CD4-positive, alpha-beta T cell treated with Interleukin-4 for 4 hours (primary cell): ENCODE measurements at places on chromosomes 11 and 22.

GRCh38 chr11:88555829-88556202, 218.3 kb upstream of the CTSC start:
- DNase-seq: no peak

GRCh38 chr22:17443405-17444203, 74.3 kb downstream of the CECR2 start:
- DNase-seq: no peak

DNA sequence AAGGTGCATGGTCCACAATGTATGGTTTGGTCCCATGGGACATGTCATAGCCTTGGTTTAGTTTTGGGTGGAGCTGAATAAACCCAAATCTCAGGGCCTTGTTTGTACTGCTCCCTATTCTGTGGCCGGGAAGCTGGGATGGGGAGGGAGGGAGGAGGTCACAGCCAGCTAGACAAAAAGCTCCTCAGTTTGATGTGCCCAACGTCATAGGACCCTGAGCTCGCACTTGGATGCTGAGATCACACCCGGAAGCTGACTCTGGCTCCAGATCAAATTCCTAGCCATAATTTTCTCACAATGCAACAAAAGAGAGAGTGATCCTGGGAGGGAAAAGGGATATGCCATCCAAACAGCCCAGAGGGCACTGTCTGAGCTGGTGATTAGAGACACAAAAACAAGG, 1.5 kb downstream of the HSPB2 start:
- no peak for DNase-seq

DNA sequence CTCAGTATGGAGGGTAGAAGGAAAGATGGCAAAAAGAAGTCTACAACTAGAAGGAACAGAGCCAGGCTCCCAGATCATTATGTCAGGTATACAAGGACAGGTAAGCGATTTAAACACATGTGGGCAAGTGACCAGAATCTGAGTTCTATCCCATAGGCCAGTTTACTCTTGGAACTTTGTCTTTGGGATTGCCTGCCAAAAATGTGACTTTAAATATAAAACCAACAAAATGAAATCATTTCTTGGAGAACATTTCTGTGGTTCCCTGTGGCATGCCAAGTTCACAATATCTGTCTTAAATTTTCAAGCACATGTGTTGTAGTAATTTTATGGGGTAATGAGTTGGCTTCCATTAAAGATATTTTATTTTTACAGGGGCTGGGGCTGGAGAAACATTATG, 141.0 kb downstream of the SLC17A6 start:
- DNase-seq: no peak
